ENCODE measurements at places on chromosomes 16 and 17.

- DNase-seq, result no peak
These were observed 61.0 kb upstream of the MAF start for GRCh38 chr16:79661578-79661977.

- no peak for DNase-seq
These were observed 2126.0 kb downstream of the TP53TG3F start for GRCh38 chr16:35585411-35585810.

- DNase-seq, result no peak
These were observed 12.5 kb upstream of the CCL1 start for GRCh38 chr17:34375426-34375997.

DNA sequence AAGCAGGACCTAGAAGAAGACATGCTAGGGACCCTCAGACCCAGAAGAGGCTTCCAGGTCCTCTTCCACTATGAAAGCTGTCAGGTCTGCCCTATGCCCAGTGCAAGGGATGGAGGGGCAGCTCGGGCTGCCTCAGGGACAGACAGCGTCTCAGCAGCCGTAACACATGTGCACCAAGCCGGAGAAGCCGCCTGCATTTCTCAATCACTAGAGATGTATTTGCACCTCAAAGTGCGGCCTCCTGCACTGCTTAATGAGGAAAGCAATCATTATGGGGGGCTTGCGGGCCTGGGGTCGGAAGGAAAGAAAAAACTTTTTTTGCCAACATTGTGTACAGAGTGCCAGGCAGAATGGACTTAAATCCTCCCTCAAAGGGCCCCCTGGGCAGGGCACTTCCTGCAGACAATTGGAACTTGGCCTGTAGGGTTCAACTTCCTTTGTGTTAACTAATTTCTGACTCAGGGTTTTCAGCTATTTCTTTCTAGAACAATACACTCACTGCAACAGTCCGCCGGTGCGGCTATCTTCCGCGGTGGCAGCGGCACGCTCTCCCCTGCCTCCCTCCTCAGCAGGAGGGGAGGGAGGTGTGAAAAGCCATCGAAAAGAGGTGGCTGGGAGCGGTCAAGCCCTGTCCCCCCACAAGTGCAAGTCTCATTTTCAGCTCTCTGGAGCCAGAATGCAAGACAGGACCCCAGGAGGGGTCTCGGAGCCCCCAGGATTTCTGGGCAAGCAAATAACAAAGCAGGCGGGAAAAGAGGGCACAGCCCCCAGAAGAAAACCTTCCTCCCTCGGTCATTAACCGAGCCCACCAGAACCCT, 101.2 kb downstream of the ZNF423 start:
- DNase-seq, result no peak

DNA sequence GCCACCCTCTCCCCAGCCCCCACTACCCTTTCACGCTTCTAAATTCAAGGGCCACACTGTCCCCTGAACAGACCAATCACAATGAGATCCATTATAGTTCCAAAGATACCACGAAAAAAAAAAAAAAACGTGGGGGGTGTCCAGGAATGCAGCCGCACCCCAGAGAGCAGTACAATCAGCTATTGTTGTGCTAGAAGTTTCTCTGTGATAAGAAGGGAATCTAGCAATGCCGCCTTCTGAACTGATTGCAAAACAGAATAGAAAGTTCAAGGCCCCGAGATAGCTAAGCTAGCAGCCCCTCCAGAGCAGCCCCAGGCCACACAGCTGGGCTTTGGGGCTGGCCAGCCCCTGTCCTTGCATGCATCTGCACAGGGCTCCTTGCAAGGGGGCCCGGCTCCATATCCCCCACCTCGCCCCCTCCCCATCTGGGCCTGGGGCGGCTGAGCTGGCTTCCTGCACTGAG, 86.9 kb upstream of the CBX4 start:
- no peak for DNase-seq

- DNase-seq, result peak; percentile 98
These were observed 14.0 kb downstream of the CCR7 start for GRCh38 chr17:40551091-40551878.

- no peak for DNase-seq
These were observed 2274.7 kb downstream of the TP53TG3F start for GRCh38 chr16:35733971-35734702.

Measured in BJ (cell line).